ENCODE measurements at places on chromosomes 11 and 22.

- DNase-seq, result no peak
Observed at GRCh38 chr22:49300951-49301397, 526.7 kb downstream of the BRD1 start.

DNA sequence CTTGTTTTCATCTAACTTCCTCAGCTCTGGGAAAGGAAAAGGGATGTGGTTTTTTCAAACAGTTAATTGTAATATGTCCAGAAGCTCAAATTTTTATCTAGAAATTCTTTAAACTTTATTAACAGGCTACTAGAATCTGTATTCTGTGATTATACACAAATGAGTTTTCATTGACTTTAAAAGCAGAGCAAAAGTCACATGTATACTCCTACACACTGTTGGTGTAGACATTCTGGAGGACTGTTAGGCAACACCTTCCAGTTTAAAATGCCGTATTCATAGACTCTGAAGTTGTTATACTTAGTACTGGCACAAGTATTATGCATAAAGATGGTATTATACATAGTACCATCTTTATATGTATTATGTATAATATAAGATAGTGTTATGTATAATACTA is 64.9 kb downstream of the SPECC1L start:
- no peak for DNase-seq

GRCh38 chr11:118491041-118491440 is 36.2 kb upstream of the TTC36 start:
- no peak for DNase-seq

GRCh38 chr11:72326151-72326848 is 82.3 kb upstream of the PHOX2A start:
- no peak for DNase-seq

- DNase-seq, result no peak
Observed at GRCh38 chr22:47629273-47629711, 866.8 kb downstream of the TBC1D22A start.

DNA sequence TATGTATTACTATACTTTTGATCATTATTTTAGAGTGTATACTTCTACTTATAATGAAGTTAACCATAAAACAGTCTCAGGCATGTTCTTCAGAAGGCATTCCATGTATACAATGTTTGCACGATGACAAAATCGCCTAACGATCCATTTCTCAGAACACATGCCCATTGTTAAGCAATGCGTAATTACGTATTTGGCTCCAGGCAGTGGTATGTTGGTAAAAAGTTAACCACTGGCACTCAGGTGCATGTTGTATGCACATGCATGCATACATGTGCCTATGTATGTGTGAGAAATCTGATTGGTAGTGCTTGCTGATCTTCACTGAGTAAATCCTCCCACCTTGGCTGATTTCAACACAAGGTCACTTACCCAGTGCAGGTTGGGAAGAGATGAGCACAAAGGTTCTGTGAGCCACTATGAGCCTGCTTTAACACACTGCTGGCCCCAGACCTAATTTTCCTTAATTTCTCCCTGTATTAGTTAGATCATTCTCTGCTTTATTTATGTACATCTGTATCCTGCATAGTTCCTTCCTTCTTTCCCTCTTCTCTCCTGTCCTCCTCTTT is 164.6 kb downstream of the ARHGAP42 start:
- DNase-seq, result no peak

DNA sequence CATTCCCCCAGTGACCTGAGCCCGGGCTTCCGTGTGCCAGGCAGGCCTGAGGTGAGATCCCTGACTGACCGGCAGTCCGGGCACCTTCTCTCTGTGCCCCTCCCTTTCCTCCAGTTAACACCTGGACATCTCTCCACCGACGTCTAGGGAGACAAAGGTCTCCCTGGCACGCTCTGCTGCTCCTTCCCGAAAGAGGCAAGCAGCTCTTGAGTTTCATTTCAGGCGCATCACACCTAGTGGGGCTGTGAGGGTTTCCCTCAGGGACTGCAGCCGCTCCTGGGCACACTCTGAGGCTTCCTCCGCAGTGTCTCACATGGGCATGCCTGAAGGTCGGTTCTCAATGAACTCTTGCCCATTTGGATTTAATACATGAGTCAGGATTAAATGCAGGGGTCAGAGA is 322.7 kb downstream of the CTTN start:
- no peak for DNase-seq

DNA sequence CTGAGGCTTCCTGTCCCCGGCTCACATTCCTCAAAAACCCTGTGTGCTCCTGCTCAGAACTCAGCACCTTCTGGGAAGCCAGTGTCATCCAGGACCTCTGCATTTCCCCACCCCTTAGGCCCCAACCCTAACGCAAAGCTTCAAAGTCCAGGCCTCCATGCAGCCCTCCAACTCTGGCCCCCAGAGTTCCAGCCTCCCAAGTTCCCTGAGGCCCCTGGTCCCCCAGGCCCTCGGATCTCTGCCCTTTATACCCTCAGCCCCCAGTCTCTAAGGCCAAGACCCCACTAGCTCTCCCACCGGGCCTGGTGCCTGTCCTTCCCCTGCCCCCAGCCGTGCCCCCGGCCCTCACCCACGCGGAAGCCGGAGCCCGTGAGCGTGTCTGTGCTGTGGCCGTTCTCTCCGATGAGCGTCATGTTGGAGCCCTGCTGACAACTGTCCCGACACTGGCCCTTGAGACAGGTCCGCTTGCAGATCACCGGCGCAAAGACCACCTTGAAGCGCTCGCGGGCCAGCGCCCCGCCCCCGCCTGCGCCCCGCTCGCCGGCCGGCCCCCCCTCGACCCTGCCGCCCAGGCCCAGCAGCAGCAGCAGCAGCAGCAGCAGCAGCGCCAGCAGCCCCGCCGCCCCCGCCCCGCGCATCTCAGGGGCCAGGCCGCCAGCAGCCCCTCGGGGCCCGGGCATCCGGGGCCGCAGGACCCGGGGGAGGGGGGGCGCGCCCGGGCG is 718 bp downstream of the LTBP3 start:
- no peak for DNase-seq

GRCh38 chr11:111388842-111389241 is 9.8 kb upstream of the POU2AF1 start:
- no peak for DNase-seq

DNA sequence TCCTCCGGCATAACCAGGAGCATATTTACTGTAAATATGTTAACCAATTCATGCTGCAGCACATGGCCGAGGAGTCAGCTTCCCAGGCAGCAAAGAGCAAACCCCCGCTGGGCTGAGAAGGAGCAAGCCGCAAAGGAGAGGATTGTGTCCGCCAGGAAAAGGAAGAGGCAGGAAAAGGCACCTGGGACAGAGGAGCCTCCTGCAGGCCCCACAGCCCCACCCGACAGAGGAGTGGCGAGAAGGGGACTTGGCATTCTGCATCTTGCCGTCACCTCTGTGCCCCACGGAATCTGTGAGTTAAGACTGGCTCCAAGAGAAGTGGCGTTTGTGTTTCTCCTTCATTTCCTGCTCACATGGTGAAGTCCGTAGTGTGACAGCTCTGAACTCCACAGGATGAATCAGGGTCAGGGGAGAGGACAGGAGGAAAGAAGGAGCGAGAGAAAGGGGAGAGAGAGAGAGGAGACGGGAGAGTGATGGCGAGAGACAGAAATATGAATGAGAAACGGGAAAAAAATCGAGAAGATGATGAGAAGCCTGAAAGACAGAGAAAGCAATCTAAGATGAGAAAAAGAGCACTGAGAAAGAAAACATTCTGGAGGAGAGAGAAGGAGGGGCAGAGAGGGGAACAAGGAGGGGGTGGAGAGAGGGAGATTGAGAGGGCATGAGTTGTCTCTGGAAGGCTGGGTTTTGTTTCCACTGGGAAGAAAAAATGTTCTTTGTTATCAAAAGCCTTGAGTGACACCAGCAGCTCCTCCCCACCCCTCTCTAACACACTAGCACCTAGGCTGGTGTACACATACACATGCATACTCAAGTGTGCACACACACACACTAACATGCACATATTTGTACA is 489.6 kb downstream of the MN1 start:
- no peak for DNase-seq

DNA sequence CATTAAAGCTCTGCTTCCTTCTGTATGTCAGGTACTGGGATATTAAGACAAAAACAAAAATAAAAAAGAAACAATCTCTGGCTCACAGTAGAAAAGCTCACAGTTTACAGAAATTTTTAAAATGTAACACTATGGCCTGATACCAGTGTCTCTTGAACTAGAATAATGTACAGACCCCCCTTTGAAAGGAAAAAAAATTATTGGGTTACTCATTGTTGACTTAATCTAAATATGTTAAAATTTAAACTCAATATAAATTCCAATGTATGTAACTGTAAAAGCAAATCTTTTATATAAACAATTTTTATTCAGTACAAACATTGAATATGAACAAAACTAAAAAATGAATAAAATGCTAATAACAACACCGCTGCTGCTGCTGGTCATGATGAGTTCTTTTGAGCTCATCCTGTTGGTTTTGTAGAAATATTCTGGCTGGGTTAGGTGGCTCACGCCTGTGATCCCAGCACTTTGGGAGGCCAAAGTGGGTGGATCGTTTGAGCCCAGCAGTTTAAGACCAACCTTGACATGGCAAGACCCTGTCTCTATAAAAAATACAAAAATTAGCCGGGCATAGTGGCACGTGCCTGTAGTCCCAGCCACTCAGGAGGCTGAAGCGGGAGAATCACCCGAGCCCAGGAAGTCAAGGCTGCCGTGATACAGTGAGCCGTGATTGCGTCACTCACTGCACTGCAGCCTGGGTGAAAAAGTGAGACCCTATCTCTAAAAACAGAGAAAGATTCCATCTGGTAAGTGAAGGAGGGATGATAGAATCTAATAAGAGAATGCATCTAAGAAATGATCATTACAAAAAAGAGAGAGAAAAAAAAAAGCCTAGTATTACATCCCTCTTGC is 11.8 kb upstream of the KCNE3 start:
- DNase-seq, result no peak

DNA sequence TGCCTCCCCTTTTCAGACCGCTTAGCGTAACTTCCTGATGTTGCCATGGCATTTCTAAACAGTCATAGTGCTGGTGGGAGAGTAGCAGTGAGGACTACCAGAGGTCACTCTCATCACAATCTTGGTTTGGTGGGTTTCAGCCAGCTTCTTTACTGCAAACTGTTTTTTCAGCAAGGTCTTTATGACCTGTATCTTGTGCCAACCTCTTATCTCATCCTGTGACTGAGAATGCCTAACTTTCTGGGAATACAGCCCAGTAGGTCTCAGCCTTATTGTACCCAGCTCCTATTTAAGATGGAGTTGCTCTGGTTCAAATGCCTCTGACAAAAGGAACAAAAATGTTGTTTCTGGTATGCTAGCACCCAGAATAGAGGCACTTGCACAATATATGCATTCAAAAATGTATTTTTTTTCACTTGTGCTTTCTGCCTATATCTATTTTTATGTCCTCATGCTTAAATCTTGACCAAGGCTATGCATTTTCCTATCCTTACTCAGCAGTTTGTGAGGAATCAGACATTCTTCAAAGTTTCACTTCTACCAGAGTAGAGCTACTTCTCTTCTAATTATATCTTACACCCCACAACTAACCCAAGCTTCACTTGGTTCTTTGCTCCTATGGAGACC is 16.1 kb upstream of the OR51M1 start:
- DNase-seq, result no peak

DNA sequence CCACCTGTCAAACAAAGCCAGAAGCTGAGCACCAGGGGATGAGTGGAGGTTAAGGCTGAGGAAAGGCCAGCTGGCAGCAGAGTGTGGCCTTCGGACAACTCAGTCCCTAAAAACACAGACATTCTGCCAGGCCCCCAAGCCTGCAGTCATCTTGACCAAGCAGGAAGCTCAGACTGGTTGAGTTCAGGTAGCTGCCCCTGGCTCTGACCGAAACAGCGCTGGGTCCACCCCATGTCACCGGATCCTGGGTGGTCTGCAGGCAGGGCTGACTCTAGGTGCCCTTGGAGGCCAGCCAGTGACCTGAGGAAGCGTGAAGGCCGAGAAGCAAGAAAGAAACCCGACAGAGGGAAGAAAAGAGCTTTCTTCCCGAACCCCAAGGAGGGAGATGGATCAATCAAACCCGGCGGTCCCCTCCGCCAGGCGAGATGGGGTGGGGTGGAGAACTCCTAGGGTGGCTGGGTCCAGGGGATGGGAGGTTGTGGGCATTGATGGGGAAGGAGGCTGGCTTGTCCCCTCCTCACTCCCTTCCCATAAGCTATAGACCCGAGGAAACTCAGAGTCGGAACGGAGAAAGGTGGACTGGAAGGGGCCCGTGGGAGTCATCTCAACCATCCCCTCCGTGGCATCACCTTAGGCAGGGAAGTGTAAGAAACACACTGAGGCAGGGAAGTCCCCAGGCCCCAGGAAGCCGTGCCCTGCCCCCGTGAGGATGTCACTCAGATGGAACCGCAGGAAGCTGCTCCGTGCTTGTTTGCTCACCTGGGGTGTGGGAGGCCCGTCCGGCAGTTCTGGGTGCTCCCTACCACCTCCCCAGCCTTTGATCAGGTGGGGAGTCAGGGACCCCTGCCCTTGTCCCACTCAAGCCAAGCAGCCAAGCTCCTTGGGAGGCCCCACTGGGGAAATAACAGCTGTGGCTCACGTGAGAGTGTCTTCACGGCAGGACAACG is 11.7 kb downstream of the CXCR5 start:
- peak; percentile 68 for DNase-seq

- no peak for DNase-seq
Observed at GRCh38 chr22:22446517-22446916, 62.0 kb downstream of the ZNF280B start.

DNA sequence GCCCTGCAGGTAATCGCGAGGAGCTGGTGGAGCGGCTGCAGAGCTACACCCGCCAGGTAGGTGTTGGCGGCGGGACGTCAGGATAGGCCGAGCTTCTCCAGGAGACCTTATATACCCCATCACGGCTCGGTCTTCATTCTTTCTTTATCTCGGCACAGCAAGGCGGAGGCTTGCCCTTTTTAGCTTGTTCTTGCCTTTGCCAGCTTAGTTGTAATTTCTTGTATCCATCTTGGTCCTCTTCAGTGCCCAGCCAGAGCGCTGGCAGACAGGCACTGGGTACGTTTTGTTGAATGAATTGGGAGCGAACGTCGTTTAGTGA is 459 bp downstream of the SF3B2 start:
- DNase-seq, result no peak

DNA sequence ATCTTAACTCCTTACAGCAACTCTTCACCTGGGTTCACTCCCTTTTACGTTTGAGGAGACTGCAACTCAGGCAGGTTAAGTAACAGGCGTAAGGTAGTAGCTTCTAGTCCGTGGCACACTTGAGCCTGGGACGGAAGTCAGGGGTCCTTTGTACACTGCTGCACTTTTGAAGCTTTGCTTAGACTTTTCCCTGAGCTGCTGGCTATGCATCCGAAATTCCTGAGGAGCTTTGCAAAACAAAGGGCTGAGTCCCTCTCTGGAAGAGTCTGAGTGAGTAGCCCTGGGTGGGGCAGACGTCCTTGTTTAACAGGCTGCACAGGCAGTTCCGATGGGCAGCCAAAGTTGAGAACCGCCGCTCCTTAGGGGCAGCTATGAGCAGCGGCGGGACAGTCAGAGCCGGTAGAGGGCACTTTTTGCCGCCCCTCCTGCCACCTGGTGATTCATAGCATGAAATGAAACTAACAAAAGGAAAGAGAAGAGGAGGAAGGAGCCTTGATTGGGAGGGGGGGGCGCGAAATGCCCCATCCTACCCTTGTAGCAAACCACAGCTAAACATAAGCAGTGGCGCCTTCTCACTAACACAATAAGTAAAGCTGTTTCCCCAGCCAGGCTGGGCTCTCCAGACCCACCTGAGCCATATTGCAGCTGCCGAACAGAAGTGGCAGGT is 1.4 kb downstream of the TMEM109 start:
- DNase-seq, result peak; percentile 77

Measured in stimulated activated naive CD4-positive, alpha-beta T cell treated with Interleukin-2 at 50 U/mL for 16 hours (primary cell).